ENCODE measurements at places on chromosomes 2 and 18.

GRCh38 chr2:69652206-69652605 lies 8.7 kb upstream of the AAK1 start:
- DNase-seq: no peak

DNA sequence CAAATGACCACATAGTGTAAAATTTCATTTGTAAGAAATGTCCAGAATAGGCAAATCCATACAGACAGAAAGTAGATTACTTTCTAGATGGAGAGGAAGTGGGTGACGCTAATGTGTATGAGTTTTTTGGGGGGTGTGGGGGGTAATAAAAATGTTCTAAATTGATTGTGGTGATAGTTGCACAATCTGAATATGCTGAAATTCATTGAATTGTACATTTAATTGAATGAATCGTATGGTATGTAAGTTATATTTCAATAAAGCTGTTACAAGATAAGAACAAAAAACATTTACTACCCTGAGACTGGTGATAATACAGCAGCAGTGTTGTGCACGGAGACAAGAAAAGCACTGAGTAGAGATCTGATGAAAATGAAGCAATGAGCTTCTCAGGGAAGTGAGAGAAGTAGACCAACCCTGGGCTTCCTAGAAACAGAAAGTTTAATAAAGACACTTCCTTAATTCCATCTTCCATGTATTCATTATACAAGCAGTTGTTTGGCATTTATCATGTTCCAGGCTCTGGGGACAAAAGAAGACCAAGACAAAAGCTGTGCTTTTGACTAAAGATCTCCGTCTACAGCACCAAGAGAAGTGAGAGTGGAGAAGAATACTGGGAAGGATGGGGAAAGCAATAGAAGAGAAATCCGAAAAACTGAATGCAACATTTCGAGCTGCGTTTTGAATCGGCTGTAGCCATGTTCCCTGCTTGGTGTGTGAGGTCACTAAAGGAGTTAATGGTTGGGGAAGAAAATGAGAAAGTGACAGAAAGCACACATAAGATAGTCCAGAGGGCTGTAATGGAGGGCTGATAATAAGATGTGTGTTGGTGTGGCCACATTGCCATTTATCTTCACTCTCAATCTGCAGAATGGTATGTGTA lies 1.8 kb upstream of the PDE11A start:
- DNase-seq: no peak

DNA sequence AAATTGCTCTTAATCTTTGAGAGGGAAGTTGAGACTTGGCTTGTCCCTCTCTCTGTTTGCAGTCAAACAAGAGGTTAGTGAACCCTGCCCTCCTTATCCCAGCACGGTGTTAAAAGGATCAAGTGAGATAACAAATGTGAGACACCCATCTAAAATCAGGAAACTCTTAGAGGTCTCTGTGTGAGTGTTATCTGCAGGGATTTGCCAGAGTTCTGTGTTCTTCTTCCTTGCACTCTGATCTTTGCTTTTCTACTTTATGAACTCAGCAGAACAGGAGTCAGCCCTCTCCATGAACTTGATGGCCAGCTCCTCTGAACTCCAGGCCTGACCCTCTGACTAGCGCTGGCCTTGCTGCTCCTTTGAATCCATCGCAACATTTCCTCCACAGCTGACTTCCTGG lies 123.8 kb downstream of the NCKAP5 start:
- no peak for DNase-seq

GRCh38 chr2:153487448-153487847 lies 8.9 kb upstream of the RPRM start:
- DNase-seq: no peak

DNA sequence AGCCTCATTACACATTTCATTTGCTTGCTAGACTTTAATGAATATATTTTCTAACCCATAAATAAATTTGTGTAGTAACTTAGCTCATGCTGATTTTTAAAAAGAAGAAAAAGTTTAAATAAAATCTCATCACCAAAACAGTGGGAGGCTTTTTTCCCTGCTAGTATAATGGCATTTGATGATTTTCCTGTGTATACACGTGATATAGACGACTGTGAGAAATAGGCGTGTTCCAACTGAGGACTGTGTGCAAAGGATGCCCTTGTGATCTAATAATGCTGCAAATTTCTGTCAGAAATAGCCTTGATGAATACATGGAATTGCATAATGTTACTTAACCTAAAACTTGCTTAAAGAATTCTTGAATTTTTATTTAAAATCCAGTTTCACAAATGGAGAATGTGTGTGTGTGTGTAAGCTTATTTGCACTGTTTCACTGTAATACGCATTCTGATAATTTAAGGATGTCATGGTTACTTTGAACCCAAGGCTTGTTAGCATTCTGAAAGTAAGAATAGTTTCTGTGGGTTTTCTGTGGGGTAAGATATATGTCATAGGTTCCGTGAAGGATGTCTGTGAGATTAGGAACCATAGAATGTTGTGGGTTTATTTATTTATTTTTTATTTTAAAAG lies 178.0 kb downstream of the DLGAP1 start:
- DNase-seq: no peak

GRCh38 chr2:106572541-106573450 lies 85.6 kb downstream of the CD8B2 start:
- no peak for DNase-seq

Measured in DMS79 treated with DMSO at 0.1 percent for 48 hours (cell line).